SW 1271 (cell line): ENCODE measurements at places on chromosomes 2 and 18.

GRCh38 chr2:6671913-6672312 is 193.8 kb downstream of the CMPK2 start:
- no peak for DNase-seq

- no peak for DNase-seq
Measured at GRCh38 chr18:41025666-41026065, 929.4 kb upstream of the PIK3C3 start.

DNA sequence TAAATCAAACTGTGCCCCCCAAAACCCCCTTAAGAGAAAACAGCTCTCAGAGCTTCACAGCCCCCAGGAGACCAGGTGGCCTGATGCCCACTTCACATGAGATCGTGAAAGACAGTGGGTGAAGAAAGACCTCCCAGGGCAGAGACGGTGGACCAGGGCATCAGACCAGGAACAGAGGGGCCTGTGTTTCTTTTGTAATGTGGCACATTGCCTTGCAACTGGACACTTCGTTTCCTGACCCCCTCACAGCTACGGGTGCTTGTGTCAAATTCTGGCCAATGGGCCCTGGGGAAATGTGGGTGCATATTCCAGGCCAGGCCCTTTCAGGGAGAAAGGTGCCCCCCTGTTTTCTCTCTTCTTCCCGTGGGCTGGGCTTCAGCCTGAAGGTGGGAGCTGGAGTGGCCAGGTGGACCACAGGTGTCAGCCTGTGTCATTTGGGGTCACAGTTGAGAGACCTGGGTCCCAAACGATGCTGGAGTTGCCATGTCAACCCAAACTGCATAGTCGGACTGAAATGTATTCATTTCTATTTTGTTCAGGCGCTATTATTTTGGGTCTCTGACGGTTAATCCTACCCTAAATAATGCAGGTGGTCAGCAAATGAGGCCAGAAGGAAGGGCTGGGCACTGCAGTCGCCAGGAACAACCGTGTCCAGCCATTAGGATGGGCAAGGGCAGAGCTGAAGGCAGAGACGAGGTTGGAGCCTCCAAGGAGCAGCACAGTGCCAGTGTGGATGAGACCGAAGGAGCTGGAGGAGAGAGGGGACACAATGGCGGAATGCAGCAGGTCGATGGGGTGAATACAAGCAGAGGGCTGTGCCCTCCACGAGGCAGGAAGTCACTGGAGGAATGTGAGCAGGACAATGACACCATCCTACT is 338.2 kb downstream of the EIPR1 start:
- DNase-seq: no peak

DNA sequence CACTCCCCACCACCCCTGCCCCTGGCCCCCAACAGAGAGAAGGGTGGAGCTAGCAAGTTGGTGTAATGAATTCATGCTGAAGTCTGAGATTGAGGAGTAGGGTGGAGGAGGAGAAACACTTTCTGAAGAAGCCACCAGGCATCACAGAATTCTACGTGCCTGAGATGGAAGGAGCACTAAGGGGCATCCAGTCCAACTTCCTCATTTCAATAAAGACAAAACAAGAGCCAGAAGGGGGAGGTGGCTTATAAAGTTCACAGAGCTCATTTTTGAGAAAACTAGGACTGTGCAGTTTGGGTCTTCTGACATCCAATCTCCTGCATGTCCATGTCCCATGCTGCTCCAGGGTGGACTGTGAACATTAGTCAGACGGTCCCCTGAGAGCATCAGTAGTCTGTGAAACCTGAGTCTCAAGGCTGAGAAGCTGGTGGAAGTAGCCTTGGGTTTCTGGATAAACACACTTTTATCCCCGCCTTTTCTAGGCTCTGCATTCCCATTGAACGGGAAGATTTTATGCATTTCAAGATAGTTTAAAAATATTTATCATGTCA is 77.7 kb downstream of the TRIM43 start:
- no peak for DNase-seq

DNA sequence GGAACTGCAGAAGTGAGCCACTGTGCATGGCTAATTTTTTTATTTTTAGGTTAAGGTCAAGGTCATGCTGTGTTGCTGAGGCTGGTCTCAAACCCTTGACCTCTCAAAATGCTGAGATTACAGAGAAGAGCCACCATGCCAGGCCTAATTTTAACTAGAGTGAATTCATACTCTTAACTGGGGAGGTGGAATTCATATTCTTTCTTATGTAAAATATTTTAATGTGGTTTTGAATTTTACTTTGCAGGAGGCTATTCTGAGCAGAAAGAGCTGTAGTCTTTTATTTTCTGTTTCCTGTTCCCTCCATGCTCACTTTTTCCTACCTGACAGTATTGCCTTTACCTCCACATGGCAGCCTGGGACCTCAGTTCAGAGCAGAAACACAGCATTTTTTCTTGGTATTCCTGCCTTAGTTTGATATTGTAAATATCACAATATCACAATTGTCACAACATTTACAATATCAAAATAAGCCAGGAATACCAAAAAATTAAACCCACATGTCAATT is 37.1 kb upstream of the CCNYL1 start:
- no peak for DNase-seq

- no peak for DNase-seq
Measured at GRCh38 chr2:234633581-234634230, 136.8 kb upstream of the ARL4C start.

DNA sequence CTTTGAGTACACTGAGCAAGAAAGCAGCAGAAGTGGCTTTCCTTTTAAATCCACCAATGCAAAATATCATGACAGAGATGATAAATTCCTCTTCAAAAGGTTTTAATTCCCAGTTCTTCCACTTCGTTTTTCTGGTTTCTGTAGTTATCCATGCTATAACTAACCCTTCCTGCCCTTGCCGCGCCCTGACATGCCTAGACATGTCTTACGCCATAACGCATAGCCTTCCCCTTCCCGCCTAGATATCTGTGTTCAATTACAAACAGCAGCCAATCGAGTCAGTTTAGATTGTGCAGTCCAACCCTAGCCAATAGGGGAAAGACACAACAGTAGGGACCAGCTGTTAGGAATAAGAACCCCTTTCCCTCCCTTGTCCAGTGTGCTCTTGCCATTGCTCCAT is 16.1 kb downstream of the PRPF40A start:
- no peak for DNase-seq

DNA sequence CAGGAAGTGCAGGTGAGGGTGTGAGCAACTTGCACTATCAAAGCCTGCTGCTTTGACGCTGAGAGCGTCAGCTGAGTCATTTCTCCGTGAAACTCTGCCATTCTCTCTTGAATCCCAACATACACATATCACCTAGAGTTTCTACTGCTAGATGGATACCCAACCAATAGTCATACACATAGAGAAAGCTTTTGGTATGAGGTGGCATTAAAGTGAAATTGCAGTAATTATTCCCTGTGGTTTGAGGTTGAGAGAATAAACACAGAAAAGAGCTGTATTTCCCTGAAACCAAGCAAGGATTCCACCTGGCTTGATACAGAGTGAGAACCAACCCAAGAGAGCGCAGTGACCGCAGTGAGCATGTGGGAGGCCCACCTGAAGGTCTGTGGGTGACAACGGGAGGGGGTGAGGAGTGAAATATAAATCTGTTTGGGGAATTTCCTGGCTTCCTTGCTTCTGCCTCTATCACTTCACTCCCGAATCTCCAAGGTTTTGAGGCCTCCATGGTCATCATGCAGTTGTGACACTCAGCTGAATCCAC is 28.8 kb upstream of the TMEM18 start:
- no peak for DNase-seq

DNA sequence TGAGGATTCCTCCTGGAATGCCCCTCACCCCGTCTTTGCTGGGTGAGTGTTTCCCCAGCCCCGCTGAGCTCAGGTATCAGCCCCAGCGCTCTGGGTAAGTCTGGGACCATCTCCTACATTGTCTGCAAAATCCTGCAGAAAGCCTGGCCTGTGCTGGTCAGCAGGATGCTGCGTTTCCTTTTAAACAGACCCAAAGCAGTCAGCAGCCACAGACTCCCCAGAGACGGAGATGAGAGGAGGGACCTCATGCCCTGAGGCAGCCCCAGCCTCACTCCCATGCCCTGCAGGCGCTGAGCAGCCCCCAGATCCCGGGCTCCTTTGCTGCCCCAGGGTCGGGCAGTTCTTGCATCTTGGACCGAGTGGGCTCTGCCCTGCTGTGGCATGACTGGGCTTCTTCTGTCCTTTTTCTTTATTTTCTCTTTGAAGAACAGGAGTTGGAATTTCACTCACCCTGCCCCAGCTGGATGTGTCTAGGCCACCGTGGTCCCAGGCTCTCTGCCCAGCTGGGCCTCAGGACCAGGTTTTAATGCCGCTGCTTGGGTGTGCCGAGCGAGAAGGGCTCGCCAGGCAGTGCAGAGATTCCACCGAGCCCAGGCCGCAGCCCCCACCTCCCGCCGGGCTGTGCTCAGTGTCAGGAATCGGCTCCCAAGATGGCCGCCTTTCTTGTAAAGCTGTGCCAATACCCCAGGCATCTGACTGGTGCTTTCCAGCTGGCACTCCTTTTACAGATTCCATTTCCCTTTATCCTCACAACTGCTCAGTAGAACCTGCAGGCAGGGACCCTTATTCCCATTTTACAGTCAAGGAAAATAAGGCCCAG is 43.6 kb downstream of the ODC1 start:
- no peak for DNase-seq

GRCh38 chr2:66446941-66447340 is 12.0 kb downstream of the MEIS1 start:
- DNase-seq: no peak

- DNase-seq: no peak
Measured at GRCh38 chr2:65049010-65049639, 7.1 kb upstream of the CEP68 start.

- DNase-seq: no peak
Measured at GRCh38 chr2:151367571-151367970, 10.2 kb downstream of the TNFAIP6 start.

DNA sequence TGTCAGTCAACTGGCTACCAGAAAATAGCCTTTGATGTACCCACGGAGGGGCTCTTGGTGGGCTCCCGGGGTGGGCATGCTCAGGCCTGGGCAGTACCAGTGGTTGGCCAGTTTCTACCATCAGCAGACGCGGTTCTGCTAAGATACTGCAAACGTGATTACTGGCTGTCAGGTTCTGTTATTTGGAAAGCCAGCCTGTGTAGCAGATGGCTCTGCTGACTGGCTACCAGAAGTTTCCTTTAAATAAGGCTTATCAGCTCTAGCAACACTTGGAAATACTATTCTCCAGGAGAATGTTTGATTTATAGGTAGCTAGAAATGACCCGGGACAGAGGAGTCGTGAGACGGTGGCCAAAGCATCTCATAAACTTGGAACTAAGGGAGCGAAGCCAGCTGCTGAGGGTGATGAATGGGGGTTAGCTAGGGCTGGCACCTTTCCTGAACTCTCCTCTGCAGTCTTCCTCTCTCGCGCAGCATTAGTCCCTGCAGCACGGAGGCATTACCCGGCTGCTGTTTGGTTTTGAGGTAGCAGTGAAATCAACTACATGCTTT is 171.9 kb downstream of the AGAP1 start:
- DNase-seq: no peak

- no peak for DNase-seq
Measured at GRCh38 chr2:18441583-18441982, 118.9 kb downstream of the RDH14 start.

DNA sequence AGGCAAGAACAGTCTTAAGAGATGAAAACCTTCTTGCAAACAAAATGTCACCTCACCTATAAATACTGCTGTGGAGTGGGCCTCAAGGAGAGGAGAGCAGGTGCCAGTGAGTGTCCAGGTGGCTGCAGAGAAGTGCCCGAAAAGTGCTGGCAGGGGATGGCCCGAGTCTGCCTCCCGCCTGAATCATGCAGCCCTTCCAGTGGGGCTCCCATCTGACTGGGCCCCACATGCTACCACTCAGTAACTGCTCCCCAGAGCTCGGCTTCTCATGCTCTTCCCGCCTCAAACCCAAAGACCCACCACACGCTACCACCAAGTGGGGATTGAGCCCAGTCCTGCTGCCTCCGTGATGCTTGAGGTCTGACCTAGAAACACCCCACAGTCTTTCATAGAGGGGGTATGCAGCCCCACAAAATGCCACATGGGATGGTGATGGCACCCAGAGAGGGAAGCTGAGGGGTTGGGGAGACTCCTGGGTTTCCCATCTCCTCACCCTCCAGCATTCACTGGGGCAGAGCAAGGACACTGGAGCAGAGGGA is 7.4 kb downstream of the HS6ST1 start:
- no peak for DNase-seq

- peak; percentile 90 for DNase-seq
Measured at GRCh38 chr2:132438691-132439090, 22.1 kb downstream of the GPR39 start.

GRCh38 chr2:12755384-12755783 is 38.6 kb downstream of the TRIB2 start:
- DNase-seq: no peak

GRCh38 chr2:163414121-163414520 is 321.7 kb downstream of the FIGN start:
- DNase-seq: no peak

GRCh38 chr2:157898591-157898996 is 22.5 kb upstream of the ACVR1 start:
- DNase-seq: no peak

- DNase-seq: no peak
Measured at GRCh38 chr2:86275384-86275799, 62.0 kb downstream of the REEP1 start.

DNA sequence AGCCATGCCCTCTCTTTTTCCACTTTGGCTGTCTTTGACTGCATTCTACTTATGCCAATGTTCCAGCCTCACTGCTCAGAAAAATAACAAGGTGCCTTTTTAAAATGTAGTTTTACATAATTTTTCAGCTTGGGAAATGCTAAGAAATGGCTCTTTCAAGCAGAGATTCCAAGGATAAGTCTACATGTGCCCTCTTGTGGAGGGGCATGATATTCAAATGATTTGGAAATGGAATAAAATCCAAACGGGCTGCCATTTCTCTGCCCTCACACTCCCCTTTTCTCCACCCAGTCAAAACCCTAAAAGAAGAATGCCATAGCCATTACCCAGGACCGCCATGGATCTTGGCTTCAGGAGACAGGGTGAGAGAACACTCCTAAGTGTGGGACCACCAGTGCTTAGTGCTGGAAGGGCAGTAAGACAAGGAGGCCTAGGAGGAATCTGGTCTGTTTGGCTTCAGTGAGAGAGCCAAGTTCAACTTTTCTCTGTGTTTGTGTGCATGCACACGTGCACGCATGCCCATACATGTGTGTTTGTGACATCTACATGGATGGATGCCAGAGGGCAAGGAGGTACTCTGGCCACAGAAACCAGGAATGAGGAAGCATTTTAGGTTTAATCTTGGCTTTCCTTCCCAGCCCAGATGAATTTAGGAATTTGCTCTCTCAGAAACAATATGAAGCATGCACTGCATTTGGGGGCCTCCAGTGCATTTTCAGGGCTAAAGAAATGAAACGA is 174.0 kb upstream of the SLC14A2 start:
- no peak for DNase-seq

DNA sequence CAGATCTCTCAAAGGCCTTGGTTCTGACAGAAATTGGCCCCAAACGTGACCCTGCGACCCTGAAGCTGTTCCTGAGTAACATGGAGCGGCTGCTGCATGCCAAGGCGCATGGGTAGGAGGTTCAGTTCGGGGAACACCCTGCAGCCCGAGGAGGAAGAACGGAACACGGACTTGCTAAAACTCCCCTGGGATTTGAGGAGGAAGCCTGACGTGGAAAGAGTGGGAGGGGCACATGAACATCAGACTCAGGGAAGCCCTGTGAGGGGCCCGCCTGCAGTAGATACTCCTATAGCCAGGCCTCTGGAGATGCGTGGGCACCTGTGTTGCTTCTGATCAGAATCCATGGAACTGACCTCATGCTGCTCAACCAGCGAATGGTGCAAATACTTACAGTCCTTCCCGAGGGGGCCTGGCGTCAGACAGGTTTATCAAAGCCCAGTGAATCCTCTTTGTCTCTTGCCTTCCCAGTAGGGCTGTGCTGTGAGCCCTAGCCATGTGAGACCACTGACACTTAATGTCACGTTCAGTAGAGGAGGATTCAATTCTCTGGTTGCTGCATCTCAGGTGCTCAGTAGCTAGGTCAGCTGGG is 46.8 kb downstream of the IMPA2 start:
- no peak for DNase-seq
